ENCODE measurements at places on chromosomes 11 and 22.

- no peaks in the 10 kb centered on the region for H3K36me3 ChIP-seq
- DNase-seq = no peak
Measured at GRCh38 chr11:44910591-44910990, 40.1 kb downstream of the TP53I11 start.

GRCh38 chr11:68550485-68550817 is 89.9 kb downstream of the PPP6R3 start:
- DNase-seq = peak; percentile 31
- peak overlapping the region; percentile 67 for H3K4me3 ChIP-seq
- H3K27me3 ChIP-seq = no peaks in the 10 kb centered on the region
- peaks cover 58% of the 10 kb centered on the region for H3K36me3 ChIP-seq
- H3K4me1 ChIP-seq = peaks cover 65% of the 10 kb centered on the region

DNA sequence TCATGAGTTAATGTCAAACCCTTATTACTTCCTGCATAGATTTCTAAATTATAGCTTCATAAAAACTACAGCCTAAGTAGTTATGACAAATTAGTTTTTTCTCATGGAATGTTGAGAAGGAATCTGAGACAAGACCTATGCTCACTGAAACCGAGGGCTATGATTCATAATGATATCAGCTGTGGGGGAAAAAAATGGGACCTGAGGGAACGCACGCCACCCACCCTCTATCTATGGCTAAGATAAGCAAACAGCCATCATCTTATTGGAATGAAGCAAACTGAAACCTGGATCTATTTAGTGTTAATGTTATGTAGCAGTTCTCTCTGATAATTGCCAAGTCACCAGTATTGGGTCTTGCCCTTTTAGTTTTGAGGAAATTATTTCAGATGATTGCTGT is 906.9 kb upstream of the RAG2 start:
- no peak for DNase-seq
- H3K36me3 ChIP-seq = no peaks in the 10 kb centered on the region
- H3K4me3 ChIP-seq = no peak overlapping the region
- H3K27me3 ChIP-seq = no peaks in the 10 kb centered on the region
- H3K27ac ChIP-seq = no peak overlapping the region

DNA sequence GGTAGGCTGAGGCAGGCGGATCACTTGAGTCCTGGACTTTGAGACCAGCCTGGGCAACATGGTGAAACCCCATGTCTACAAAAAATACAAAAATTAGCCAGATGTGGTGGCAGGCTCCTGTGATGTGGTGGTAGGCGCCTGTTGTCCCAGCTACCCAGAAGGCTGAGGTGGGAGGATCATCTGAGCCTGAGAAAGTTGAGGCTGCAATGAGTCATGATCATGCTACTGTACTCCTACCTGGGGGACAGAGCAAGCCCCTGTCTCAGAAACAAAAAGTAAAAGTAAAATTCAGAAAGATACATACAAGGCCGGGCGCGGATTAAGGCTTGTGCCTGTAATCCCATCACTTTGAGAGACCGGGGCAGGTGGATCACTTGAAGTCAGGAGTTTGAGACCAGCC is 6.3 kb downstream of the LDHAL6A start:
- H3K36me3 ChIP-seq = no peaks in the 10 kb centered on the region
- H3K27ac ChIP-seq = no peak overlapping the region
- DNase-seq = peak; percentile 30
- peaks cover 3% of the 10 kb centered on the region for H3K4me1 ChIP-seq

DNA sequence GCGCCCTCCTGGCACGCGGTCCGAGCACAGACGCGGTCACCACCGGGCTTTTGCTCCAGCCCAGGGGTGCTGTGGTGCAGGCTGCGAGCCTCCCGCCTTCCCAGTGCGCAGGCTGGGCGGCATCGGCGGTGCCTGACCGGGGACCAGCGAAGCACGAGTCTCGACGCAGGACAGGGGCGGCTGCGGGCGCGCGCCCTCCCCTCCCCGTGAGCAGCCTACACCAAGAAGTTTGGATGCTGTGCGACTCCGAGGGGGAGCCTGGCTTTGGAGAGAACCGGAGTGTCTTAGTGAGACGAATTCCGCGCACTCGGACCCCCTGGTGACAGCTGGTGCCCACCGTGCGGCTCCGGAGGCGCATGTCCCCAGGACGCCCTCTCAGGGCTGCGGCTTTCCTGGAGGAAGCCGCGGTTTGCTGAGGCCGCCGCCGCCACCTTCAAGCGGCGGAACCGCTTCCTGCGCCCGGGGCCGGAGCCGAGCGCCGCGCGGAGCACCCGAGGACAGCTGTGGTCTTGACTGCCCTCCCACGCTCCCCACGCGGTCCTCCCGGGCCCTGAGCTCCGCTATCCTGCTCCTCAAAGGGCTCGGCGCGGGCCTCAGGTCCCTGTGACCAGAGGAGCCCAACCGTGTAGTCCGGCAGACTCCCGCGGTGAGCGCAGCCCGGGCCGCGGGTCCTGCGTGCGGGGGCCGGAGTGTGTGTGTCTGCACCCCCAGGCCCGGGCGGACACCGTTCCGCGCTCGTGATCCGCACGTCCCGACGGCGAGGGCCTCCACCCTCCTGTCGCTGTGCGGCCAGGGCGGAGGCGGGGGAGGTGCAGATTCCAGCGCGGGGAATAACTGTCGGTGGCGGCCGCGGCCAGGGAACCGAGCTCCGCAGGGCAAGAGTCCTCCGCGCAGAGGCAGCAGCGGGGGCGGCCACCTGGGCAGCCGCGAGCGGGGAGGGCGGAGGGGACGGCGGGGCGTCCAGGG is 1.7 kb downstream of the FGF3 start:
- H3K36me3 ChIP-seq = no peaks in the 10 kb centered on the region
- H3K27me3 ChIP-seq = peaks cover 64% of the 10 kb centered on the region
- no peaks in the 10 kb centered on the region for H3K4me1 ChIP-seq
- no peak overlapping the region for H3K4me3 ChIP-seq
- DNase-seq = no peak

GRCh38 chr11:7444091-7444981 is 41.0 kb upstream of the OLFML1 start:
- no peaks in the 10 kb centered on the region for H3K4me1 ChIP-seq
- H3K4me3 ChIP-seq = no peak overlapping the region
- H3K27ac ChIP-seq = no peak overlapping the region
- H3K27me3 ChIP-seq = no peaks in the 10 kb centered on the region
- no peak for DNase-seq

DNA sequence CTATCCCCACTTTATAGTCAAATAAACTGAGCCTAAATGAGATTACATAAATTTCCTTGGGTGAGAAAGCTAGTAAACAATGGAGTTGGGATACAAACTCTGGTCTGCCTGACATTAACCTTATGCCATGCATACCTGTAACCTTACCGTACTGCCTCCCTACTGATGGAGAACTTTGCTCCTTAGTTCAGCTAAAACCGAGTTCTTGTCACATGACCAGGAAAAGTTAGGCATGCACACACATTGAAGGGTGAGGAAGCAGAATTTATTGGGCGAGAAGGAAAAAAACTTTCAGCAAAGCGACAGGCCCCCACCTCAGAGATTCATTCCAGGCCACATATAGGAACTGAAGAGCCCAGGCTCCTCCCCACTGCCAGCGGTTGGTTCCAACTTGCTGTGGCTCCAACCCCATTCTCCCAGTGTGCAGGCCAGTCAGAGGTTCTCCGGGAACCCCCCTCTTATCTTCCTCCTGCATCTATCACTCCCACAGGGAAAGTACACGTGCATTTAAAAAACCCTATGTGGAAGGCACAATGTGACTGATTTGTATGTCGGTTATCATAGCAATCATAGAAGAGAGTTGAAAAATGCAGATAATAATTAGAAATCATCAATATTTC is 3.2 kb upstream of the PIWIL4 start:
- no peak overlapping the region for H3K27ac ChIP-seq
- no peaks in the 10 kb centered on the region for H3K4me1 ChIP-seq
- DNase-seq = no peak
- H3K27me3 ChIP-seq = no peaks in the 10 kb centered on the region

DNA sequence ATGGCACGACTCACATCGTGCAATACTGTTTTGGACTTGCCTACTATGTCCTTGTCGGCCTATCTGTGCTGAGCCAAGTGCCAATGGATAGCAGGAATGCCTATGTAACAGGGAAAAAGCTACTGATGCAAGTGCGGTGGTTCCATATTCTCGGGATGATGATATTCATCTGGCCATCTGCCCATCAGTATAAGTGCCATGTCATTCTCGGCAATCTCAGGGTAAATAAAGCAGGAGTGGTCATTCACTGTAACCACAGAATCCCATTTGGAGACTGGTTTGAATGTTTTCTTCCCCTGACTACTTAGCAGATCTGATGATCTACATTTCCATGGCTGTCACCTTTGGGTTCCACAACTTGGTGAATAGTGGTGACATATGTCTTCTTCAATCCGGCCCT is 20.1 kb downstream of the OOSP3 start:
- DNase-seq = no peak
- peaks cover 9% of the 10 kb centered on the region for H3K27me3 ChIP-seq
- H3K4me1 ChIP-seq = no peaks in the 10 kb centered on the region
- no peak overlapping the region for H3K27ac ChIP-seq
- H3K4me3 ChIP-seq = no peak overlapping the region

DNA sequence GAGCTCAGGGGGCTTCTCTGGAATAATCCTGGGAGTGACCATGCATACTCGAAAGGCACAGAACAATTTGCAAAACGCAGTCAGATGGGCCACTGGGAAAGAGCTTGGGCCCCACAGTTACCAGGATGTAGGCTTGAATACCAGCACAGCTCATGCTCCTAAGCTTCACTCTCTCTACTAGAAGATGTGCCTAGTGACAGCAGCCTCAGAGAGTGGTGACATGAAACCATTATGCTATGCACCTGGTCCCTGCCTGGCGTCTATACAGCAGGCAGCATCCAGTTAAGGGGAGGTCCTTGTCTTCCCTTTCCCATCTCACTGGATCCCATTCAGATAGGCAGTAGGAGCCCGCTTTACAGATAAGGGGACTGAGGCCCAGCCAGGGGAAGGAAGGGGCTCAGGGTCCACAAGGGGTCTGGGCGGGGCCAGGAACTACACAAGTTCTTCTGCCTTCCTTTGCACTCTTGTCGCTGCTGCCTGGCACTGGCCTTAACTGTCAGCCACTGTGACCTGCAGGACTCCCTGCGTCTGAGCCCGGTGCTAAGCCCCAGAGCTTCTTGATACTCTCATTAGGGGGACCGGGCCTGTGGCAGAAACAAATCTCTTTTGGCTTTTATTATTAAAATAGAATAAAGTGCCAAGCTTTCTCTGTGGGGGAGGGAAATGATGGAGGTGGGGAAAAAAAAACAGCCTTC is 21.2 kb upstream of the RASD2 start:
- no peaks in the 10 kb centered on the region for H3K36me3 ChIP-seq
- no peak for DNase-seq
- no peaks in the 10 kb centered on the region for H3K4me1 ChIP-seq
- no peak overlapping the region for H3K27ac ChIP-seq
- no peak overlapping the region for H3K4me3 ChIP-seq

DNA sequence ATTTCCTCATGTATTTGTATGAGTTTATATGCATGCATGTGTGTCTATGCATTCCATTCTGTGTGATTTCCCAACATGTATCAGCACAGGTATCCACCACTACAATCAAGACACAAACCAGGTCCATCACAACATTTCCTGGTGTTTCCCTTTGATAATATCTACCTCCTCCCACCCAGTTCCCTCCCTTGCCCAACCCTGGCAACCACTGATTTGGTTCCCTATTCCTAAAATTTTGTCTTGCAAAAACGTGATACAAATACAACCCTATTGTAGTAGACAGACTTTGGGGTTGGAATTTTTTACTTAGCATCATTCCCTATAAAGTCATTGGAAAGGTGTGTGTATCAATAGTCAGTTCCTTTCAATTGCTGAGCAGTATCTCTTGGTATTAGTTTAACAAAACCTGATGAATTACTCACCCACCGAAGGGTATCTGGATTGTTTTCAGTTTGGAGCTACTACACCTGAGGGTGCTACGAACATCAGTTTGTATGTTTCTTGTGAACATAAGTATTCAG is 51.8 kb upstream of the IGLL5 start:
- H3K27ac ChIP-seq = no peak overlapping the region
- H3K4me1 ChIP-seq = peaks cover 10% of the 10 kb centered on the region
- no peak overlapping the region for H3K4me3 ChIP-seq
- H3K27me3 ChIP-seq = no peaks in the 10 kb centered on the region
- no peak for DNase-seq

- no peaks in the 10 kb centered on the region for H3K36me3 ChIP-seq
- H3K4me1 ChIP-seq = no peaks in the 10 kb centered on the region
- no peak overlapping the region for H3K4me3 ChIP-seq
- H3K27ac ChIP-seq = no peak overlapping the region
Measured at GRCh38 chr11:30424844-30425243, 101.9 kb downstream of the ARL14EP start.

GRCh38 chr11:9380773-9381172 is 3.7 kb upstream of the IPO7 start:
- DNase-seq = no peak
- no peak overlapping the region for H3K27ac ChIP-seq
- no peaks in the 10 kb centered on the region for H3K27me3 ChIP-seq
- no peak overlapping the region for H3K4me3 ChIP-seq
- H3K36me3 ChIP-seq = peaks cover 9% of the 10 kb centered on the region

GRCh38 chr11:103079833-103080232 is 12.1 kb downstream of the DCUN1D5 start:
- peaks cover 43% of the 10 kb centered on the region for H3K36me3 ChIP-seq
- peaks cover 4% of the 10 kb centered on the region for H3K4me1 ChIP-seq
- H3K4me3 ChIP-seq = no peak overlapping the region
- no peak overlapping the region for H3K27ac ChIP-seq
- no peak for DNase-seq
- H3K27me3 ChIP-seq = no peaks in the 10 kb centered on the region

DNA sequence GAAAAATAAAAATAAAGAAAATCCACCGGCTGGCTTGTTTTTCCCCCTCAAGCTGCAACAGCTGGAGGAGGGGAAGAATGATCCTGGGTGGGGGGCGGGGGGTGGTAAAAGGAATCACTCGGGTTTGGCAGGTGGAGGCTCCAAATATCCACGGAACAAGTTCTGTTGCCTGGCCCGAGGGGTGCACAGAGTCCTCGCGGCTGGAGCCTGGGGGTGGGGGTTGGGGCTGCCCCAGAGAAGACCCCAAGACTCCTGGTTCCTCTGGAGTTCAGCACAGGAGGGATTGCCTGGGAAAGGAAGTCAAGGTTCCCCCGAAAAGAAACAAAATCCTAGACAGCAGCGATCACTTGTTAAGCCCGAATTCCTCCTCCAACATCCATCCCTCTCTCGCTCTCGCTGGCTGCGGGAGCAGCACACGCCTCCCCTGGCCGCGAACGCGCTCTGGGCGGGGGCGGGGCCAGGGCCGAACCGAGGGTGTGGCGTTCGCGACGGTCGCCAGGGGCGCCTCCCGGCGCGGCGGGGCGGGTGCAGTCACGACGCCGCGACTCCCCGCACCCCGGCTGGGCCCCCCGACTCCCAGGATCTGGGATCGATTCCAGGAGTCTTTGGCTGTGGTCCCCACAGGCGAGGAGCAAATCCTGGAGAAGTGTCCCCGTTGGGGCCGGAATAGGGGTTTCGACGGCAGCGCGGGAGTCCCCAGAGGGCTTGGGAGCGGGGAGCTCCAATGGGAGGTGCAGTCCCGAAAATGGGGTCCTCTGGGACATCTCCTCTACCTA is at the start of gene KCNA4:
Gene KCNA4 (minus strand): TSS at position 443 of the 776 bp plus-strand sequence. CDS start 4,352 bp downstream, outside the sequence.
- H3K4me3 ChIP-seq = no peak within 1 kb of the TSS
- peaks cover 33% of the 10 kb centered on the region for H3K27me3 ChIP-seq
- DNase-seq = peak; percentile 24
- H3K36me3 ChIP-seq = no peaks in the 10 kb centered on the region
- no peaks in the 10 kb centered on the region for H3K4me1 ChIP-seq
- no peak within 1 kb of the TSS for H3K27ac ChIP-seq
